ENCODE measurements at places on chromosomes 12 and 14.

DNA sequence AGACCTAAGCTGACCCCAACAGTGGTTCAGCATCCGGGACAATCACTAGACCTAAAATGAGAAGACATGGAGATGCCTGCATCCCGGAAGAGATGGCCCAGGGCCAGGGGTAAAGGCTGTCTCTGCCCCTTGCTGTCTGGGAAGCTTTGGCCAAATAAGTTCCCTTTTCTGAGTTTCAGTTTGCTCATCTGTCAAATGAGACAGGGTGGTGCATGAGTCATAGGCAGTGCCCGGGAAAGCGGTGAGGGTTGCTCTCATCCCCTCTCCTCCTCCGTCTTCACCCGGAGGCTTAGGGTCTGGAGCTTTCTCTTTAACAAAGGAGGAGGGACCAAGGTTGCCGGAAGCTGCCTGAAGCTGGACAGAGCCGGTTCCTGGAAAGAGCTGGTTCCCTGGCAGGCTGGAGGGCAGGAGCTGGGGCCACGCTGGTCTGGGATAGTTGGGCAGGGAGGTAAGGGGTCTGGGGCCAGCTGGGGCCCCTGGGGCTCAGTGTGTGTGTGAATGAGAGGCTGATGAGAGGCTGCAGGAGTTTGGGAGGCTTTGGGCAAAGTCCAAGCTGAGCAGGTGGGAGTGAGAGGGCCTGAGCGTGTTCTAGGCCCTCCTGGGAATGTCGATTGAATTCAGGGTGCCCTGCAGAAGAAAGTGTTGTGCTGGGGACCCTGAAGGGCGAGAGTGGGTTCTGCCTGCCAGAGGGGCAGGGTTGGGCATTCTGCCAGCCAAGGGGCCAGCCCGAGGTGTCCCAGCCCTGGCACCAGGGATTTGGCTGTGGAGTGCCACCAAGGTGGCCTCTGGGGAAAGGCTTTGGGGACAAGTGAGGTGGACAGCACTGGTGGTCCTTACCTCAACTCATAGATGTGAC, at the start of gene SDSL:
SDSL (plus strand) TSS at position 351 of the 856 bp plus-strand sequence. CDS start 5,603 bp downstream, outside the sequence.
- DNase-seq, result no peak

DNA sequence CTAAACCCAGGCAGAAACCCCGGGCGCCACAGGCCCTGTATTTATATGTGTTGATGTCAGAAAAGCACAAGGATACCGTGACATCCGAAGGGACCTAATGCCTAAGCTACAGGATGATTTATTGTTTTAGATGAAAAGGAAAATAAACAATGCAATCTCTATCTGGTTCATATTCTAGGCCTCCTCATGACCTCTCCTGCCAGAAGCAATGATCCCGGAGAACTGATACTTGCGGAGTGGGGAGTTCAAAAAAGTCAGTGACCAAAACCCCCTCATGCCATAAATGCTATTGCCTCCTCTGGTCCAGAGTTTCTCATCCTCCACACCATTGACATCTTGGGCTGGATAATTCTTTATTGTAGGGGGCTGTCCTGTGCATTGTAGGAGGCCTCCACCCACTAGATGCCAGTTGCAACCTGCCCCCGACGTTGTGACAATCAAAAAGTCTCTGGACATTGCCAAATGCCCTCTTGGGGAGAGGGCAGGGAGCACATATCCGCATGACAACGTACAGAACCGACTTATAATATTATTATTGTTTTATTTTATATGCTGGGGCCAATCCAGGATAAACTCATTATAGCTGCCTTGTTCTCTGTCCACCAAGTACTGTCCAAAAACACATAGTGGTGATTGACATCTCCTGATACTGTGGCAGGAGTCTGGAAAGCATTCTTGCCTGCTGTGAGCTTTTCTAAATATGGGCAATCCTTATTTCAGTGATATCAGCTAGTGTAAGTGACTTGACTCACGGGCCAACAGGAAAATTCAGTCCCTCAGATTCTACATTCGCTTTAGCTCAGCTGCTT, 1.1 kb upstream of the CSRP2 start:
- no peak for DNase-seq

DNA sequence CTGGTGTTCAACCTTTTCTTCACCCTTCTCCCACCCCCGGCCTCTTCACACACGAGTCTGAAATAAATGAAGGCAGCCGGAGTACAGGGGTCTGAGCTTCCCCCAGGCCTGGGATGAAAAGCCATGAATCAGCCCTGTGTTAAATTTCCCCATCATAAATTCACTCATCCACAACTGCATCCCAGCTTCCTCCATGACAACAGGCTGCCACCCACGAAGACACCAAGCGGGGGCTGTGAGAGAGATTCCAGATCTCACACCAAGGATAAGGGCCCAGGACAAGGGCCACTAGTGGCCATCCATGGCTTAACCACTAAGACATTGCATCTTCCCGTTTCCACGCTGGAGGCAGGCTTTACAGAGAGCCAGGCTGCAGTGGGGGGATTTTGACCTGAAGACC, 93.9 kb upstream of the NCOR2 start:
- DNase-seq, result no peak

DNA sequence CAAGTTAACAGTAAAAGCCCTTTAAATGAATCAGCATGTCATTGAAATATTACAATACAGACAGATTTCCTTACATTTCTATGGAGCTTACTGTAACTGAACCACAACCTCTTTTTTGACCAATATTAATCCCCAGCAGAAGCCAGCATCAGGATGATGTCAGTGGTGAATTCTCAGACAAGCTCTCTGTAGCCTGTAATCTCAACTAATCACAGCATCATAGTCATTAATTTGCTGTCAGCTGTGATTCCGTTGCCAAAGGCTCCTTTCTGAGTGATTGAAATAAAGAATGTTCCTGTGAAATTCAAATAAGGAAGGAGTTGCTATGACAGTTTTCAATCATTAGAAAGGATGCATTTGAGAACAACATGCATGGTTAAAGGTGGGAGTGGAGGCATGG, 323.1 kb downstream of the PDZRN4 start:
- no peak for DNase-seq

DNA sequence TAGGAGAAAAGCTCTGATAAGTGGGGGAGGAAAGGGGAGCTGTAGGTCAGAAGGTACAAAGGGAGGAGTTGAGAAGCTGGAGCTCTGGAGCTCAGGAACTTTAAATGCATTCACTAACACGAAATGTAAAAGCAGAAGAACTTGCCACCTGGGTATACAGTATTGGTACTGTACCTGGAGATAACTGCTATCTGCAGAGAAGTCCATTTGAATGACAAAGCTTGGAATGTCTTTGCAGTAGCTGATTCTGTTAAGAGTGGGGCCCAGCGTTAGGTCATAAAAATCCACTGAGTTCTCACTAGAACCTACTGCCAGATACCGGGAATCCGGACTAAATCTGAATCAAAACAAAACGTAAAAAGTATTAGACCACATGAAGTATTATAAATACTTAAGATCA, 55.6 kb downstream of the ZC3H14 start:
- DNase-seq, result no peak

DNA sequence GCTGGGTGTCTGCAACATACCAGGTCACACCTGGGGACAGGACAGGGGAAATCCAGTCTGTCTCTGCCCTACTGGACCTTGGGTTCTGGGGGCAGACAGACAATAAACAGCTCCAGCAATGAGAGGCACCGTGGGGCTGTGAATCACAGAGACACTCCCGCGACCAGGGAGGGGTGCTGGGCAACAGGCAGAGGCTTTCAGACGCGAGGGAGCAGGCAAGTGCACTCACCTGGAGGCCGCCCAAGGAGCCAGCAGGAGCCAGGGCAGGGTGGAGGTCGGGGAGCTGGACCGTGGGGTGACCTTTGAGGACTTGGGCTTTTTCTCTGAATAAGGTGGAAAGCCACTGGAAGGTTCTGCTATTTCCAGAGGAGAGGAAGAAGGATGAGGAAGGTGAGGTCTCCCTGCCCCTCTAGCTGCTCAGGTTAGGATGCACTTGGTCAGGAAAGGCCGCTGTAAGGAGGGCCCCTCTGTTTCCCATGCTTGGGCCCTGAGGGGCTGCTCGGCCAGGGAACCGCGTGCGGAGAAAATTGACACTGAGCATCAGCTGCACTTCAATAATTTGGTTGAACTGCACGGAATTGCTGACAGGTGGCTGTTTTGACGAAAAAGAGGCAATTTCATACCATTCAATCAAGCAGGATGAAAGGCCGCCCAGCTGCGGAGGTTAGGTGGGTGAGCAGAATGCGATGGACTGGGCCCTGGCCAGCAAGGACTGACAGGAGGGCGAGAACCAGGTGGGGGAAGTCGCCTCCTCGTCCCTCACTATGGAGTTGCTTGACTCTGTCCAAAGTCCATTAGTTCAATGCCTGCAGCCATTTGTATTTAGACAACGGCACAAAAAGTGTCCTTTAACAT, 42.2 kb downstream of the JAG2 start:
- no peak for DNase-seq

GRCh38 chr12:104624529-104624928, 167.8 kb downstream of the CHST11 start:
- DNase-seq, result no peak

All from stimulated activated CD8-positive, alpha-beta memory T cell treated with anti-CD3 and anti-CD28 coated beads, Interleukin-4, amount 100 ng/mL, for 4 hours (primary cell).